ENCODE measurements at places on chromosomes 12 and 14. TPM values are rescaled to one million over a fixed set of nuclear protein-coding genes. Genes with fewer than 3 reads are reported as not detected.
A peak's percentile ranks its signal among the peaks of the same experiment; 100 is the strongest.

- peak; percentile 9 for DNase-seq
Measured at GRCh38 chr12:85996280-85996679, 122.2 kb downstream of the NTS start.

Gene FGF6
- not detected for total RNA-seq

Gene RASSF9
- total RNA-seq, result 0.77 TPM

DNA sequence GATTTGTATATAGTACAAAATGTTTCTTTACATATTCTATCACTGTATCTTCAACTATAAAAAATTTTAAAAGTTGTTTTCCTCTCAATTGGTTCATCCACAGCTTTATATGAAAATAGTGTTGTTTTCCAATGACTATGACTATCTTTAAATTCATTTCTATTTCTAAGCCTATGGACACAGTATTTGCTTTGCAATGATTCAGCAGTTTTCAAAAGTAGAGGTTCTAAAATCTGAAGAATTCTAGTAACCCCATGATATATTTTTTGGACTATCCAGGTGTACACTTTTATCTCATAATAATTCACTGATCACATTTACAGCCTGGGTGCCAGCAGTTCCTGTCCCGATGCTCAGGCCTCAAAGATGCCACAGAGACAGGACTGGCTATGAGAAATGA is 118.4 kb upstream of the PTPRR start:
- DNase-seq, result no peak

GRCh38 chr12:119393677-119394076 is 59.1 kb downstream of the CCDC60 start:
- DNase-seq, result no peak

DNA sequence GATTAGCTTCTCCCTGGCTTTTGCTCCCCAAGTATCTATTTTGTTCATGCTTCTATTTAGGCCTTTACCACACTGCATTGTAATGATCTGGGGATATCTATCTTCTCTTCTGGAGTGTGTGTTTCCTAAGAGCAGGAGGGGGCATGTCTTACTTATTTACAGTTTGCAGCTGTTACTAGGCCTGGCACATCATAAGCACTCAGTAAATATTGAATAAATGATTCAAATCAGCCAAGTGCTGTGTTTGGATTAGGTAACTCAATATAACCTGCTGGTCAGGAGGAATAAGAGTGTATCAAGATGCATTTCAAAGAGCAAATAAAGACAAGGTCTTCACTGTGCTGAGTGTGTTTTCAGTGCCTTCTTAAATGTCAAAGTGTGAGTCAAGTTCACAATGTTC is 186.1 kb downstream of the FOXG1 start:
- DNase-seq, result no peak

DNA sequence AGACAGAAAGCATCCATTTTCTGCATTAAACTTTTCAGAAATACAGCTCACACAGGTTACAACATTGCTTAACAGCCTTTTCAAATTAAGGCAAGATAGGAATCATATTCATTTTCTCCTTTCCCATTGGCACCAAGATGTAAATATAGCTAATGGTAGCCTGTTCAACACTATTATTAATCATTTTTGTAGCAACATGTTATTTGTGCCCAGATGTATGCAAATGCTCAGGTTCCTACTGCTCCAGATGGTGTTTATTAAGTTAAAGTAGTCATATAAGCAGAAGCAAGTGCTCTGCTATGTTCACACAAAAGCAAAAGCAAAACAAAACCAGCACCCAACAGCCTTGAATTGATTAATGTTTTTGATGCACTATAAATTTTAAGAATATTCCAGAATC is 1110.6 kb downstream of the SLC6A15 start:
- no peak for DNase-seq

GRCh38 chr12:124024776-124025175 is 51.8 kb downstream of the ZNF664 start:
- no peak for DNase-seq

GRCh38 chr14:61518403-61518802 is 176.9 kb upstream of the HIF1A start:
- no peak for DNase-seq

DNA sequence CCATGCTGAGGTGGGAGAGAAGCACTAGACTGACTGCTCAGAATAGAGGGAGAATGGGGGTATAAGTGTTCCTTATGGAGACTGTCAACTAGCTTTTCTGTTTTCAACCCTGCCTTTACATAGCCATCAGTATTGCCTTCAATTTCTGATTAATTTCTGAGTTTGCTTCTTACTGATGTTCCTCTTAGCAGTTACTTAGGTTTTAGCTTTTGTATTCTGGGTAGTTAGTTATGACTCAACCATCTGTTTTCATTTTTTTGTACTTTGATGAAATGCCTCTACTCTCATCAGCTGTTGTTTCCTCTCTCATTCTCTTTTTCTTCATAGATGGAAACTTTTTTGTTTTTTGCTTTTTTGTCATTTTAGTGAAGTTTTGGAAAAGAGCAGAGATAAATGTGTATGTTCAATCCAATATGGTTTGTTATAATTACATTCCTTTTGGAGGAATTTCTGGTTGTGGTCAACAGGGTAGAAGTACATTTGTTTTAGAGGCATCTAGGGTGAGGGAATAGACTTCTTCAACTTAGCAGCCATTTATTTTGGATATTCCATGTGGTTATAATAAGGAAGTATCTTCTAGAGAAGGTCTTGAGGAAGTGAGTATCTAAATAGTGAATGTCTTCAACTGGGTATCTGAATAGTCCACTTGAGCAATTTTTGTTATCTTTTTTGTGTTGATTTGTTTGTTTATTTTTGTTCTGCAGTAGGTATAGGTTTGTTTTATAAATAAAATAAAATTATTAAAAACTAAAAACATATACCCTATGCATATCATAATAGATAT is 29.6 kb downstream of the PMCH start:
- DNase-seq, result peak; percentile 6

DNA sequence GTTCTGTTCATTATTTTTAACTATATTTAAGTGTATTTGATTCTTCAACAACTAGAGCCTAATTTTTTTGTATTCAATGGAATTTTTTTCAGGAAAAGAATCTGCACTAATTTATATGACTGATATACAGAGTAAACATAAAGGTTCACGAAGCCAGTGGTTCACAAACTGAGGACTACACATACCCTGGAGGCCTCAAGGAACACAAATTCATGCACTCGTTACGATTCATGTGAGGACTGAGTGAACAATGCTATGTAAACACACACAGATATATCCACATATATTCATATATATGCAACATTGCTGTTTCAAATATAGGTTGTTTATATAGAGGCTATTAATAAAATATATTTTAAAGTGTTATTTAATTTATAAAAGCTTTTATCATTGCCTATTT is 137.8 kb downstream of the PHLDA1 start:
- DNase-seq, result no peak

DNA sequence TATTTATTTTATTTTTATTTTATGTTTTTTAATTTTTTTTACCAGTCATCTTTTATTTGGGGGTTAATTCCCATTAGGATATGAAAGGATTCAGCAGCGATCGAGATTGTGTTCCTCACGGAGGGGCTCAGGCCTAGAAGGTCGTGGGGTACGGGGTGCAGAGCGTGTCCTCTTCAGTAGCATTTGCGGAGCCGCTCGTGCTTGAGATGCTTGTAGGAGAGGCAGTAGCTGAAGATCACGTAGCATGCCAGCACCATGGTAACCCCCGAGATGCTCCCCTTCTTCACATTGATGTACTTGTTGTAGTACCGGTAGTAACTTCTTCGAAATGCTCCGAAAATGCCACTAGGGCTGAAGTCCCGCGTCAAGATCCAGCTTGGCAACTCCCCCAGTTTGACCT is 40.5 kb upstream of the PLEKHG6 start:
- DNase-seq, result no peak

Gene MAPKAPK5
- 26.8 TPM for total RNA-seq

- DNase-seq, result no peak
Measured at GRCh38 chr12:1122786-1123185, 131.8 kb downstream of the ERC1 start.

Gene PTGR2
- total RNA-seq, result 7.2 TPM

GRCh38 chr12:29226616-29227015 is 77.5 kb downstream of the FAR2 start:
- peak; percentile 27 for DNase-seq

- DNase-seq, result no peak
Measured at GRCh38 chr12:25101092-25101445, 93.9 kb downstream of the DNAI7 start.

GRCh38 chr14:24162093-24162492 is 1.0 kb downstream of the IRF9 start:
- no peak for DNase-seq

DNA sequence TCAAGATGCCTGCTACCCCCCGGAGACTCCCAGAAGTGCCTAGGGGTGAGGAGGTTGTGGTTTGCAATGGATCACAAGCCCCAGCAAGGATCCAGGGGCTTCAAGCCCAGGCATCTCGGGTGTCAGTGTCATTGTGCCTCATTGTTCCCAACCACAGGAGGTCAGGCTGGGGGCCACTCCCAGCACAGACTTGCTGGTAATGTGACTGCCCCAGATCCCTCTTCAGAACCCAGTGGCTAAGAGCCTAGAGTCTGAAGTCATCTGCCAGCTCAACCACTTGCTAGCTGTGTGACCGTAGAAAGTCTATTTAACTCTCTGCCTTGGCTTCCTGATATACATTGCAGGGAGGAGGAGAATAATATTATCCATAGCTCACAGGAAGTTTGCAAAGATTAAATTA is 7.7 kb upstream of the ASB2 start:
- DNase-seq, result peak; percentile 69

DNA sequence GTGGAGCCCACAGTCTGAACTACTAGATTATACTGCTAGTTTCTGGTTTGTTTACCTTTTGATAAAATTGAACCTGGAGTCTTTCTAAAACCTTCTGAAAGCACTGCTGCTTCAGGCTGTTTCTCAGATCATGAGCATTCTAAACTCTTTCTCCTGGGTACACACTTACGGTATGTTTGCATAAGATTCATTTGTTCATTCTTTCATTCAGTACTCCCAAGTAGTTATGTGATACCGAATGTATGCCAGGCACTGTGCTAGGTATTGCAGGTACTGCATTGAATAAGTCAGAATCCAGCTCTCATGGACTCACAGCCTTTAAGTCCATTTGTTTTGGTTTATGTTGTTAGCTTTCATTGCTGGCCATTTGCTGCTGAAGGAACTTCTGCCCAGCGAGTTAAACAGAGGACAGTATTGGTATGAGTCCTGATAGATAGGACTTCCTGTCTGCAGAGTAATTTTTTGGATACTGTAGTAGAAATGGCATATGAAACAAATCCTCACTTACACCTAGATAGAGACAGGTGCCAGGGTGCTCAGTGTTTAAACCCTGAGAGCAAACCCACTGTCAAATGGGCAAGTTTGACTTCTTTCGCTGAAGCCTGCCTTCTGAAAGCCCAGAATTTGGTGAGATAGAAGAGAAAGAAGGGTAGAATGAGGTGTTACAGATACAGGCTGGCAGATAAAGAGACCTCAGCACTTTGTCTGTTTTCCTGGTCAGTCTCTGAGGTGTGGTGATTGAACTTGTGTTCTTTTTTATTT is 2.1 kb downstream of the SUSD6 start:
- DNase-seq, result no peak

Gene INHBE
- 26.4 TPM for total RNA-seq

GRCh38 chr12:9947674-9948073 is 15.5 kb upstream of the CLEC2A start:
- DNase-seq, result no peak

DNA sequence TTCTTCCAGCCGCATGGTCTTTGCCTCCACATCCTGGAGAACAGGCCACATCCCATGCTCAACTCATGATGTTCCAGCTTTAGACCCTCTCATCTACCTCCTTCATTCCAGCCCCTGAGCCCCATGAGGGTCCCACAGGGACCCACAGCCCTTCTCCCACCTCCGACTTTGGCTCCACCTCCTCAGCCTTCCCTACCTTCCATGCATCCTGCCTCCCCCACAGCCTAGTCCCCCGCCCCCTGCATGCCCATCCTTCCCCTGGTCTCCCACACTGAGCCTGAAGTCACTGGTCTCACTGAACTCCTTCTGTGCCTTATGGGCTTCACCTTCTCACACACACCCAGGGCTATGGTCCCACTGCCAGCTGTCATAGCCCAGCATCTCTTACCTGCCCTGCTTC is 9.8 kb downstream of the RAPGEF3 start:
- no peak for DNase-seq

DNA sequence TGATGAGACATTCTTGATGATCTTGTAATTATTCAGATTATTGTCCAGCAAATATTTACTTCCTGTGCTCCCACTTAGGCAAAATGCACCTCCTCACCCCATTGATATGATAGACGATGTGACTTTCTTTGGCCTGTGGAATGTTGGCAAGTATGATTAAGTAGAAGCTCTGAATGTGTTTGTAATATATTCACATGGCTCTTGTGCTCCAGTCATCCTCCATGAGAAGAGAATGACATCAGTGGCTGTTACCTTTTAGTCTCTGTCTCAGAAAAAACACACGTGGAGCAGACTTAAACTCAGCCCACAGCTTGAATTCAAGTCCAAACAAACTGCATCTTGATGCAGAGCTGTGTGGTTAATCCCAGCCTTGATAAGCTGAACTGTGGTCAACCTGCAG is 984.3 kb upstream of the FBXO33 start:
- DNase-seq, result no peak

- DNase-seq, result peak; percentile 57
Measured at GRCh38 chr14:89236851-89237250, 180.2 kb downstream of the FOXN3 start.

Gene TSFM
- total RNA-seq, result 15.5 TPM

Gene OR4N5
- total RNA-seq, result not detected

DNA sequence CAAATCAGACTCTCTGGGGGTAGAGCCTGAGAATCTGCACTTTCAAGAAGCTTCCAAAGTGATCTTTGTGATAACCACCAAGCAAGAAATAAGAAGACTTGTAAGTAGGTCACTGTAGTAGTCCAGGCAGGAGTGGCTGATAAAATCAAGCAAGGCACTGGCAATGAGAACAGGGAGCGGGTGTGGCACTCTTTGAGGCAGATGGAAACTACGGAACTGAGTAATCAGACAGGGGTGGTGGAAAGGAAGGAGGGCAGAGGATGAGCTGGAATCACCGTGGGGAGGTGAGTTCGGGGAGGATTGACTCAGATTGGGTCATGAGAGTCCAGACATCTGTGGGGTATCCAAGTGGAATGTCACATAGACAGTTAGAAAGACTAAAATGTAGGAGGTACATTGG is 44.4 kb upstream of the PLXNC1 start:
- no peak for DNase-seq

GRCh38 chr12:59823567-59823966 is 227.7 kb downstream of the SLC16A7 start:
- no peak for DNase-seq

GRCh38 chr12:103742349-103742932 is 98.6 kb downstream of the NT5DC3 start:
- peak; percentile 10 for DNase-seq

- peak; percentile 87 for DNase-seq
Measured at GRCh38 chr12:7092229-7092985, at the start of gene C1R. C1R (minus strand) TSS chr12:7092445; CDS start chr12:7092388, 57 bp downstream.

- DNase-seq, result no peak
Measured at GRCh38 chr14:81193924-81194633, 26.7 kb downstream of the GTF2A1 start.

Measured in fibroblast of lung (primary cell).